ENCODE measurements at places on chromosomes 2 and 18. TPM values are rescaled to one million over a fixed set of nuclear protein-coding genes. Genes with fewer than 3 reads are reported as not detected.

DNA sequence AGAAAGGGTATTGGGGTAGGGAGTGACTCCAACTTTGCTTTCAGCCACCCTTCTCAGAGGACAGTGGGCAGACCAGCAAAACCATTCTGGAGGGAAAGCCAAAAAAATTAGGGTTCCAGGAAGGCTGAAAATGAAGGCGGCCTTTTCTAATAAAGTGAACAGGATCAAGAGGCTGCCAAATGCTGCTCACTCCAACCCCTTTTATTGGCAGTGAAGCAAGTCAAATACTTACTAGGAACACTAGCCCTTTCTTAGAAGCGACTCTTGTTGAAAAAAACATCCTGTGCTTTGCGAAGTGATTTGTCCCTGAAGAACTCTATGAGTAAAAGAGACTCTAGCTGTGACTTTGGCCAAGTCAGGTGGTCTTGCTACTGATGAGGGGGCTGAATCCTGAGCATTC lies 83.6 kb upstream of the CYP1B1 start:
- no peak overlapping the region for H3K27ac ChIP-seq
- DNase-seq, result no peak
- no peaks in the 10 kb centered on the region for H3K36me3 ChIP-seq
- peaks cover 70% of the 10 kb centered on the region for H3K27me3 ChIP-seq
- no peaks in the 10 kb centered on the region for H3K4me1 ChIP-seq

MARCHF4 gene
- total RNA-seq, result not detected

GRCh38 chr2:96145848-96146152 lies 560 bp upstream of the DUSP2 start:
- no peaks in the 10 kb centered on the region for H3K27me3 ChIP-seq
- H3K4me3 ChIP-seq, result peak overlapping the region; percentile 70
- H3K4me1 ChIP-seq, result peaks cover 69% of the 10 kb centered on the region
- H3K36me3 ChIP-seq, result peaks cover 18% of the 10 kb centered on the region
- no peak for DNase-seq

CHAC2 gene
- total RNA-seq, result 13.3 TPM

- DNase-seq, result no peak
- peak overlapping the region; percentile 59 for H3K27ac ChIP-seq
- peaks cover 5% of the 10 kb centered on the region for H3K36me3 ChIP-seq
- H3K4me3 ChIP-seq, result no peak overlapping the region
- peaks cover 84% of the 10 kb centered on the region for H3K27me3 ChIP-seq
Measured at GRCh38 chr2:44932079-44932478, 9.4 kb upstream of the SIX3 start.

DNA sequence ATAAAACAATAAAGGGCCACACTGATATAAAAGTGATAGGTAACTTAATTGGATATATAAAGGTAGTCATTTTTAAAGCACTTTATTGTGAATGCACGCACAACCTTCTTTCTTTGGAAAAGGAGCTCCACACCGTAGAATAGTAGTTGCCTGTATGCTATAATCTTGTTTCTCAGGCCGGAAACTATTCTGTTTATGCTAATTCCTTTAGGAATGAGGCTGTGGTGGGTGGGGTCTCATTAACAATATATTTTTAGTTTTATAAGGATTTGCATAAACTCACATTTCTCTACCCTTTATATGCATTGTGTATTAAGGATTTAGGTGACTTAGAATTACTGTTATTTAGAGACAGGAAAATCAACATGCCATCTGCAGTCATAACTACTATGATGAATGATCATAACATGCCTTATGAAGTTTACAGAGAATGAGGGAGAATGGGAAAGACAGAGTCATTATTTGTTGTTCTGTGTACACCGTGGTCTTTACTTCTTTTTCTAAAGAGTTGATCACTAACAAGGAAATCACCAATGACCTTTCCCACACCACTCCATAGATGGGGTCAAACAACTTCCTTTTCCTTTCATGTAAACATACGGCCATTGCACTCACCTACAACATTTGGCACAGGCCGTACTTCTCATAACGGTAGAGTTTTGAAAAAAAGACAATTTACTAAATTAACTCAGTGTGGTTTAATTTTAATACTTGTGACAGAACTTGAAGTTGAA lies 84.5 kb downstream of the PIEZO2 start:
- no peak overlapping the region for H3K27ac ChIP-seq
- no peaks in the 10 kb centered on the region for H3K36me3 ChIP-seq
- no peaks in the 10 kb centered on the region for H3K4me1 ChIP-seq
- H3K4me3 ChIP-seq, result no peak overlapping the region

RAMP1 gene
- 0.64 TPM for total RNA-seq

GRCh38 chr2:225756198-225756597 lies 356.7 kb downstream of the NYAP2 start:
- DNase-seq, result no peak
- no peak overlapping the region for H3K27ac ChIP-seq
- H3K27me3 ChIP-seq, result no peaks in the 10 kb centered on the region
- no peak overlapping the region for H3K4me3 ChIP-seq
- H3K4me1 ChIP-seq, result no peaks in the 10 kb centered on the region
- H3K36me3 ChIP-seq, result no peaks in the 10 kb centered on the region

DNA sequence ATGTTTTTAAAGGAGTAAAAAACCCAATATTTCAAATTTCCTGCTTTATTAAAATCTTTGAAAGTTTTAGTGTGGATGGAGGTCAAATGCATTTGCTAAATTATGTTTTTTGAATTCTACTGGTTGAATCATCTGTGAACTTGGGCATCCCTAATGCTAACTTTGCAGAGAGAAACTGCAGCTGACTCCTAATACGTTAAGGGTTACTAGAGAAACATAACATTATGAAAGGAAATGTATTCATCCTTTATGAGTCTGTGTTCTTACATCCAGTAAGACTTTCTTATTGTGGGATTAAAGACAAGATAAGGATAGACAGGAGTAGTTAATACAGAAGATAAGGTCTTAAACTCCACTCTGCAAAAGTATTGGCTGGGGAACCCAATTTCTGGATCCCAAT lies 140.6 kb downstream of the FAM124B start:
- no peak overlapping the region for H3K27ac ChIP-seq
- DNase-seq, result no peak
- H3K4me1 ChIP-seq, result no peaks in the 10 kb centered on the region
- H3K4me3 ChIP-seq, result no peak overlapping the region

DNA sequence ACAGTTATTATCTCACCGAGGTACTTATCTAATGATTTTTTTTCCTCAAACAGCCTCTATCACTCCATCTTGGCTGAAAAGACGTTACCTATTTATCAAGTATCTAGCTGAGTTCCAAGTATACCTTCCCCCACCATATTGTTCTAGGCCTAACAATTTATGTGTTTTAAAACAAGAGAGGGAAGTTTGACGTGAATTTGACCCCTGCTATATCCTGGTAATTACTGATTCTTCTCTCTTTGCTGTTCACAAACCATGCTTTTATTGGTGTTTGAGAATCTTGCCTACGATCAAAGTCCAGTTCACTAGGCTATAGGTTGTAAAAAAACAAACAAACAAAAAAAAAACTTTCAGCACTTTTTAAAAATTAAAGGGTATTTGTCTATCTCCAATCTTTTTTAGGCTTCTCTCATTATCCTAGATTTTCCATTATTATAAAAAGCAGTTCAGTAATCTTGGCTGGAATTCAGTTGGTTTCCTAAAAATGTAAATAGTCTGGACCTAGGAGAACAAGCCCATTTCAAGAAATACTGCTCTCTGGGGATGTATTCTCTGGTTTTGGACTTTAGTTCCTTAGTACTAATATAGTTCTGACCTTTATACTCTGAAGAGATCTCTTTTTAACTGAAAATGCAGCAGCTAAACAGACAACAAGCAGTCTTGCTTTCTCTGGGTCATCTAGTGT lies 505.4 kb downstream of the CPS1 start:
- no peaks in the 10 kb centered on the region for H3K4me1 ChIP-seq
- no peak overlapping the region for H3K27ac ChIP-seq
- no peaks in the 10 kb centered on the region for H3K36me3 ChIP-seq
- DNase-seq, result no peak
- no peak overlapping the region for H3K4me3 ChIP-seq
- H3K27me3 ChIP-seq, result no peaks in the 10 kb centered on the region

PSMA8 gene
- total RNA-seq, result 1.1 TPM

DNA sequence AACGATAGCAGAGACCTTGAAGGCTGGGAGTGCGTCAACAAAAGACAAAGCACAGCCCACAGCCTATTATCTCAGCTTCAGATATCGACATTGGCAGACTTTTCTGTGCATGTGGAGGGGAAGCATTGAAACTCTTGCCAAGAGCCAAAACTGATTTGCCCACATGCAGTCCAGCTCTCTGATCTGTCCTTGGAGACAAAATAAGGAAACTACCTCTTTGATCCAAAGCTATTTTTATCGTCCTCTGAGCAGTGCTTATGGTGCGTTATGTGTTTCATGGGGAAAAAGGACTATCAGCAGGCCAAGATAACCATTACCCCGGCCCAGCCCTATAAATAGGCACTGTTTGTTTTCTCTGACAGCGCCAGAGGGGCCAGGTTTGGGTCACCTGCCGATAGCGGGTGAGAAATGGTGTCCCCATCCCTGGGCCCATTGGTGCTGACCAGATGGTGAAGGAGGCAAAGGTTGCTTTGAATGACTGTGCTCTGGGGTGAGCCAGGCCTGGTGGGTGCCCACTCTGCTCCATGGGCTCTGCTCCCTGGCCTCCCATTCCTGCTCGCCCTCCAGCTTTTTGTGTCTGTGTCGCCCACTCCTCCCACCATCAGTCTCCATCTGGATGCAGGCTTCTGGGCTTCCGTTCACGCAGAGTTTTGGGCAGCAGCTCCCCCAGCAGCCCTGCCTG lies 176.1 kb upstream of the HS6ST1 start:
- no peak overlapping the region for H3K27ac ChIP-seq
- H3K4me1 ChIP-seq, result no peaks in the 10 kb centered on the region
- no peaks in the 10 kb centered on the region for H3K36me3 ChIP-seq
- no peak overlapping the region for H3K4me3 ChIP-seq

- no peaks in the 10 kb centered on the region for H3K27me3 ChIP-seq
- H3K27ac ChIP-seq, result no peak overlapping the region
- H3K36me3 ChIP-seq, result no peaks in the 10 kb centered on the region
- H3K4me1 ChIP-seq, result no peaks in the 10 kb centered on the region
- no peak for DNase-seq
- H3K4me3 ChIP-seq, result no peak overlapping the region
Measured at GRCh38 chr2:125658583-125658982, 997.4 kb upstream of the GYPC start.

DNA sequence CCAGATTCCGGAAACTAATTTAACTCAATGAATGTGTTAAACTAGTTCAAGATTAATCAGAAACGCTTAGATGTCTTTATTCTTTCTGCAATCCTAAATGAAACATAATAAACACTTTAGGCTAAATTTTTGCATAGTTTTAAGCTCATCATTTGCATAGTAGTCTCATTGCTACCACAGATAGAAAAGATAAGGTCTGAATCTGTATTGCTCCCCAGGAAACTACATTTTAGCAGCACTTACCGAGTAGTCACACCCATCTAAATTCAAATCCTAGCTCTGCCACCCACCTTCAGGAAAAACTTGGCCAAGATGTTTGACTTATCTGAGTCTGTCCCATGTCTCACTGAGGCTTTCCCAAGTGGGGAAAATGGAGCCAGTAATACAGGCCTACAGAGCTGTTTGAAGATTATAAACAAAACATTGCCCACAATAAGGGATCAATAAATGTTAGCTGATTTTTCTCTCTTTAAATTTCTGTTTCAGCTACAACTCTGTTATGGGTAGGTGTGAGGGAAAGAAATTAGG lies 87.0 kb downstream of the GALNT3 start:
- H3K36me3 ChIP-seq, result no peaks in the 10 kb centered on the region
- no peak overlapping the region for H3K4me3 ChIP-seq
- H3K27me3 ChIP-seq, result peaks cover 14% of the 10 kb centered on the region
- H3K4me1 ChIP-seq, result no peaks in the 10 kb centered on the region

DNA sequence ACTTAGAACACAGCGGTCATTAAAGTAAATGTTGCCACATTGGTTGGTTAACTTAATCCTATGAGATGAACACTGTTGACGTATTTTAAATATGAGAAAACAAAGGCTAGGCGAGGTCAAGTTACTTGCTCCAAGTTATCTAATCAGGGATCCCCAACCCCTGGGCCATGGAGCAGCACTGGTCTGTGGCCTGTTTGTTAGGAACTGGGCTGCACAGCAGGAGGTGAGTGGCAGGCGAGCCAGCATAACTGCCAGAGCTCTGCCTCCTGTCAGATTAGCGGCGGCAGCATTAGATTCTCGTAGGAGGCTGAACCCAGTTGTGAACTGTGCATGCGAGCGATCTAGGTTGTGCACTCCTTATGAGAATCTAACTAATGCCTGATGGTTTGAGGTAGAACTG lies 878.9 kb downstream of the CPS1 start:
- H3K4me3 ChIP-seq, result no peak overlapping the region
- no peaks in the 10 kb centered on the region for H3K4me1 ChIP-seq
- no peak overlapping the region for H3K27ac ChIP-seq
- DNase-seq, result no peak
- no peaks in the 10 kb centered on the region for H3K36me3 ChIP-seq

DNA sequence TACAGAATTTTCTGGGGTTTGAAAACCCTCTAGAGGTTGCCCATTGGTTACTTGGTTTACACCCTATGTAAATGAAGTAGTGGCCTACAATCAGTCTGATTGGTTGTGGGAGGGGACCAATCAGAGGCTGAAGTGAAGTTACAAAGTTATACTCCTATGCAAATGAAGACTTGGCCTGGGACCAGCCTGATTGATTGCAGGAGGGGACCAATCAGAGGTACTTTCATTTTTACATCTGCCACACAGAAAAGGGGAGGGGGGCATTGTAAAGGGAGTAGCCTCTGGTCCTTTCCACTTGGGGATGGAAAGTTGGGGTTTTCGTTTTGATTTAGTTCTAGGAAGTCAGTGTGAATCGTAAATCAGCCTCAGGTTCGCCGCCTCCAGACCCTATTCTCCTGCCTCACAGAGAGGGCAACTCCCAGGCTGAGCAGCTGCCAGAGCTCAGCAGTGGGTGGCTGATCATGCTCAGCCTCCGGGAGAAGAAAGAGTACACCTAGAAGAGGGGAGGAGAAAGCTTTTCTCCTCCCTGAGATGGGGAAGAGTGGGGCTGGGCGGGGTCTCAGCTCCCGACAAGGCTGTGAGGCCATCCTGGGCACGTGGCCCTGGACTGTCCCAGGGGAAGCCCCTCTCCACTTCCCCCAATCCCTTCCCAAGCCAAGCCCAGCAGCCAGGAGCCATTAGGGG lies 372.5 kb downstream of the GALR1 start:
- peaks cover 2% of the 10 kb centered on the region for H3K4me1 ChIP-seq
- H3K27me3 ChIP-seq, result peaks cover 2% of the 10 kb centered on the region
- no peak for DNase-seq

Data from activated CD8-positive, alpha-beta memory T cell treated with anti-CD3 and anti-CD28 coated beads, Interleukin-2, amount 10 ng/mL, durations not matched to agents 7 days and 5 days (primary cell).